ENCODE measurements at places on chromosomes 5 and 9.

GRCh38 chr5:40312205-40312604, 367.5 kb upstream of the PTGER4 start:
- no peak for DNase-seq

- DNase-seq = no peak
Observed at GRCh38 chr9:6924149-6924548, 166.4 kb downstream of the KDM4C start.

DNA sequence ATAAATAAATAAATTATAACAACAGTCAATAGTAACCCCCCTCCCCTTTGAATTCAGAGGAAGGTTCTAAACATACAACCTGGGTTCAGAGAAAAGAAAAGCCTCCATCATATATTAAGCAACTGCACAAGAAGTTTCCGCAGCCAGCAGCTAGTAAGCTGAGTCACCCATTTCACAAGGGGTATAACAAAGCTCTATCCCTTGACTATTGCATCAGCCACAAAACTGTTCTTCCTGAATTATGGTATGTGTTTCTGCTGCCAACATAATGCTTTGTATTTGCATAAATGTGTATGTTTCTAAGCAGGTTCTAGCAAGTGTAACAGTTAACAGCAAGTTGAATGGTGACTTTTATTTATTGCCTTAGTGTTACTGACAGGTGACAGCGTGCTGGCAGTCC, 6.8 kb upstream of the CEP120 start:
- DNase-seq = no peak

DNA sequence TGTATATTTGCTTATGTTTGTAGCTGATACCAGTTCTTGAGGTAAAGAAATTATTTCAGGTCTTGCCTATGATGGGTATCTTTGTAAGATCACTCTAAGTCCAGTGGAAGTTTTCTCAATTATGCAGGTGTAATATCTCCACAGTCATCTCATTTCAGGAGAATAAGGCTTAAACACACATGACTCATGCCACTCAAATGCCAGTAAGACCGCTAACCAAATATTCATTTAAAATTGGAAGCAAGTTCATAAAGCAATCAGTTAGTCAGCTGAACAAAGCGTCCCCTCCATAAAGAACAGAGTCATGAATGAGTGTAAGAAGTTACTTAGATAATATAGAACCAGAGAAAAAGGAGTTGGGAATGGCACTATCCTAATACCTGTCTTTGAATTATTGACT, 248.7 kb downstream of the LURAP1L start:
- DNase-seq = no peak

DNA sequence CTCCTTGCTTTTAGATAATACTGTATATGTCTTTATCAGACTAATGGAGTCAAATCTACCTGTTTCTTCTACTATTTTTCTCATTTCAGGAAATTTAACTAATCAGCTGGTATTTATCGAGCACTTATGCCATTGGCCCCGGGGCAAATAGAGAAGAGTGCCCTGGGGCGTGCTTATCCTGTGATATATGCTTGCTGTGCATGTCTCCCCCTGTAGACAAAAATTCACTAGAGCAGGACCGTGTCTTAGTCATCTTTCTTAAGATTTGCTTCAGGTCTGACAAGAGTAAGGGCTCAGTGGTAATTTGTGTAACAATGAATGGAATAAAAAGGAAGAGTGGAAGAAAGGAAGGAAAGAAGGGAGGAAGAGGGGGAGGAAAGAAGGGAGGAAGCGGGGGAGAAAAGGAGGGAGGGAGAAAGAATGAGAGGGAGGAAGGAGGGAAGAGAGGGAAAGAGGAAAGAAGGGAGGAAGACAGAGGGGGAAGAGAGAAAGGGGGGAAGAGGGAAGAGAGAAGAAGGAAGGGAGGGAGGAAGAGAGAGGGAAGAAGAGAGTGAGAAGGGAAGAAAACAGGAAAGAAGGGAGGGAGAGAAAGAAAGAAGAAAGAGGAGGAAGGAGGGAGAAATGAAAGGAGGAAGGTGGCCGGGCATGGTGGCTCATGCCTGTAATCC, 295.7 kb upstream of the PANK3 start:
- no peak for DNase-seq

DNA sequence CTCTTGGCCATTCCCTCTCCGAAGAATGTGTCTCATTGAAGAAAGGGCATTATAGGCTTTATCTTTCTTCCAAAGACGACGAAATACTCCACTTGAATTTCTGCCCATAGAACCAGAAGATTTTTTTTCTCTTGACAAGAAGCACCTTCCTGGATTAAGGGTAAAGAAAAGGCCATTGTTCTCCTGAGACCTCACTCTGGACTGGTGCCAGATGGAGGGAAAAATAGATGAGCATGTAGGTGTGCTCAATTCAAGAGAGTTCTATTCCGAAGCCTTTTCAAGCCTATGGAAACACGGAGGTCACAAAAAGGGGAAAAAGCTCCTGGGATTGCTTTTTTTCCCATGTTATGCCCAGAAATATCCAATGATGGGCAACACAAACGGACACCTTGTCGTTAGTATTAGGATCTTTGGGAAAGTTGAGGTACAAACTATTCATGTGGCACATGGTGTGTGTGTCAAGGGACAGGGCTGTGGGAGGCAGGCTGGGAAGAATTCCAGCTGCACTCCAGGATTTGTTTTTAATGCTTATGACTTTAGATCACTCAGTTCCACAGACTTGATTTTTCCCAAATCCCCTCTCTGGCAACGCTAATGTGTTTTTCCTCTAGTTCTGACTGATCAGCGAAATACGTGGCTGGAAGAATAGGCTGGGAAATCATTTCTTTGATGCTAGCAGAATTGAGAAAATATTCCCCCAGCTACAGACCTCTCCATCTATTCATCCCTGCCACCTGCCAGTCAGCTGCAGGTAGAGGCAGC, 89.9 kb downstream of the SIL1 start:
- DNase-seq = no peak

- DNase-seq = peak; percentile 2
Observed at GRCh38 chr9:113570106-113570505, 106.6 kb downstream of the RGS3 start.

DNA sequence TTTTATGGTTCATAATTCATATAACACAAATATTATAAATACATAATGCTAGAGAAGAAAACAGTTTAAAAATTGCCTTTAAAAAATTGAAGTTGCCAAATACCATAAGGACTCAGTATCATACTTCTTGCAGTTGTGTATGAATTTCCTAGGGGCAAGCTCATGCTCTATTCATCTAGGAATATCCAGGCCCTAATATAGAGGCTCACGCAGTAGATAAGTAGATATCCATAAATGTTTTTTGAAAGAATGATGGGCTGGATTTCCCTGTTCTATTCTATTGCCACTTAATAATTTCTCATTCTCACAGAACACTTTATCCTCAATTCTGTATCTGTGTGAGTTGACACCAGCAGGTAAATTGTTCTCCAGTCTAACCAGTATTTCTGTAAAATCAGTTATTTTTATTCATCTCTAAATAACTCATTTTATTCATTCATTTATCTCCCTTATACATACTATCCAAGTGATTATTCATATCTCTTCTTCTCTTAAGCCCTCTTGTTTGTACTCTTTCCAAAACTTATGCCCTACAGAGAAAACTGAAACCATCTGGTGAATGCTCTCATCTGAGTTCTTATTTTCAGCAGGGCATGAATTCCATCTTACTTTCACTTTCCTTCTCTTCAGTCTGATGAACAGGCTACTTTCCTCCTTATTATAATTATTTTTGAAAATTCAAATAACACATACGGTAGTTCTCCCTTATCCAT, 97.1 kb downstream of the SLC44A1 start:
- DNase-seq = no peak

DNA sequence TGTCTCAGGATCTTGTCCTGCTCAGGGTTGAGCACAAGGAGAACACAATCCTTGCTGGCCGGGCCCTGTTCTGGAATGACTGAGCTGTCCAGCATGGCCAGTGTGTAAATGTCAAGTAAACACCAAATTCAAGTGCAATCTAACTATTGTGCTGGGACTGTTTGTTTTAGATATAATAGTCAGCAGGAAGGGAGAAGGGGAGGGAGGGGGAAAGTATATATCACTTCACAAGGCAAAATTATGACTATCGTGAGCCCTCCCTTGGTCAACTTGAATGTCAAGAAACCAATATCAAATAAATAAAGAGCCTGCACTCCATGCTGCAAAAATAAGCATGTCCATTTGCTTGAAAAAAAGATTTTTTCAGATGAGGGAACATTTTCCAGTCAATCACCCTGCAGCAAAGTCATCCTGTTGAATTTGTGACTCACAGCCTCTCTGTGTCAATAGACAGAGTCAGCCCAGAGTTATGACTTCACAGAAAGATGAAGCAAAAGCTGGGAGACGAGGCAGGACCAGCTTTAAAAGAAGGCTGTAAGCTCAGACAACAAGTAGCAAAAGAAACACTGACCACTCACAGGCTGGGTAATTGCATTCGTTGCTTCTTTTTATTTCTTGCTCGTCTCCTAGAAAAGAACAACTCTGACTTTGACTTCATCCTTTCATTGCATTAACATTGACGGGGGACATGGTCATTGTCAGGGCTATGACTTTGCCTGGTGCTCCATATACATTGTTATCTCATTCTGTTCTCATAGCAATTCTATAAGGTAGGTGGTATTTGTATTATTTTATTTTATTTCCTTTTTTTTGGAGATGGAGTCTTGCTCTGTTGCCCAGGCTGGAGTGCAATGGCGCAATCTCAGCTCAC, 15.3 kb upstream of the KLF4 start:
- DNase-seq = peak; percentile 41

DNA sequence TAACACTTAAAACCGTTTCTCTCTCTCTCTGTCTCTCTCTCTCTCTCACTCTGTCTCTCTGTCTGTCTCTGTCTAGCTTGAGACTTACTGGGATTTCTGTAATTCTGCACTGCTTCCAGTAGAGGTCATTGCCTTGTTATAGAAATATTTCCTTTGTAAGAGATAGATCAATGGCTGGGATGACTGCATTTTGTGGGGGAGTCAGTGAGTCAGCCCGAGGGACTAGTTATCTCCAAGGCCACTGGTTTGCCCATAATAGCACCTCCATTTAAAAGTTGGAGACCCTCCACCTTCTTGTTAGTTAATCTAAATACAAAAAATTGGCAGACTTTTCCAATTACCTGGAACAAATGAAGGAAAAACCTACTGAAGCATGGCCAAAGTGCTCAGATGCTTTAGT, 547.2 kb downstream of the LRRC70 start:
- DNase-seq = no peak

DNA sequence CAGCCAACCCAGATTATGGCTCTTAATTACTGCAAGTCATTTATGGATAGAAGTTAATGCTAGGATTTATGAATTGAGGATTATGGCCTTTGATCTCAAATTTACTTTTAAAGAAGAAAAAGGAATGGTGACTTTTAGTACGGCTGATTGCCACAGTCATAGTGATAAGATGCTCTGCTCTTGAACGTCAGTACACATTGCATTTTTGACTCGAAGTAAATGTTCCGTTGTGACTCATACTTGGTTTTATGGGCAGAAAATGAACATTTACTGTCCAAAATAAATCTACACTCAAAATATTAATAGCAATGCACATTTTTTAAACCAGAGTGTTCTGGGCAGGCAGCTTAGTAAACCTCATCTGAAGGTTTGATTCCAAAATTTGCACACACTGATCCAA, 830 bp downstream of the ADAMTSL1 start:
- DNase-seq = no peak

GRCh38 chr5:87164409-87164808, 103.3 kb upstream of the RASA1 start:
- DNase-seq = no peak

GRCh38 chr5:178786417-178786816, 56.0 kb upstream of the ZNF354A start:
- DNase-seq = no peak

DNA sequence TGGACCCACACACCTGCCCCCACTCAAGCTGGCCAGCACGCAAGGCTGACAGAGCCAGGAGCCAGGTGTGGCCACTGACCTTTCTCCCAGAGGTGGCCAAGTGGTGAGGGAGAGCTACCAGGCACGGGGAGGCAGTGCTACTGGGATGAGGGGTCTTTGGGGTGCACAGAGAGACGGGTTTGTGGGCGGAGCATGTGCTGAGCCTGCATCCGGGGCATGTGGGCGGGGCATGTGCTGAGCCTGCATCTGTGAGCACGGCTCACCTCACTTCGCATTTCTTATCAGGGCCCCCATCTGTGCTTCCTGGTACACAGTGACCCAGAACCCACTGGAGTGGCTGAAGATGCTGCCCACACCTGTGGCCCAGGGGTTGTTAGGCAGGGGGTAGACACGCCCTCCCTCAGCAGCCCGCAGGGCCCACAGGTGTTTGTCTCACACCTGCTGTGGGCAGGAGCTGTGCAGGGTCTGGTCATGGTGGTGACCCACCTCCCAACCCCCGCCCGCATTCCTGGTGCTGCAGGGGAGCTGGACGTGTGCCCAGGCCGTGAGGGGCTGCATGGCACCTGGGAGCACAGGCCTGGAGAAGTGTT, 21.5 kb downstream of the CCDC187 start:
- DNase-seq = no peak
